ENCODE measurements at places on chromosomes 7 and 10.

GRCh38 chr10:131748831-131749766 is 151.7 kb upstream of the PPP2R2D start:
- DNase-seq, result no peak

DNA sequence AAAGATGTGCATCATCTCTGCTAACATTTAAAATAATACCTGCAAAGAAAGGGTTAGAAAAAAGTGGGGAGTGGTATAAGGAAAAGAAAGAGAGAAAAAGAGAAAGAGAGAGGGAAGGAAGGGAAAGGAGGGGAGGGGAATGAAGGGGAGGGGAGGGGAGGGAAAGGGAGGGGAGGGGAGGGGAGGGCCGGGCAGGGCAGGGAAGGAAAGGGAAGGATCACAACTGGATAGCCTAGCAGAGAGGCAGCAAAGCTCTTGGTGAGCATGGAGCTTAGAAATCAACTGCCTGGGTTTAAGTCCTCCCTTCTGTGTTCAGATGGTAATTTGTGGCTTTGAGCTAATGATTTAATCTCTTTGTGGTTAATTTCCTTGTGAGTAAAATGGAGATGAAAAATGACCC is 5.4 kb upstream of the FAM237B start:
- DNase-seq, result no peak

GRCh38 chr7:123604739-123605138 is 3.1 kb downstream of the ASB15 start:
- DNase-seq, result no peak

- DNase-seq, result peak; percentile 8
Measured at GRCh38 chr10:129864601-129865126, 99.4 kb downstream of the EBF3 start.

GRCh38 chr10:83142074-83142563 is 997.2 kb upstream of the GHITM start:
- DNase-seq, result peak; percentile 1

DNA sequence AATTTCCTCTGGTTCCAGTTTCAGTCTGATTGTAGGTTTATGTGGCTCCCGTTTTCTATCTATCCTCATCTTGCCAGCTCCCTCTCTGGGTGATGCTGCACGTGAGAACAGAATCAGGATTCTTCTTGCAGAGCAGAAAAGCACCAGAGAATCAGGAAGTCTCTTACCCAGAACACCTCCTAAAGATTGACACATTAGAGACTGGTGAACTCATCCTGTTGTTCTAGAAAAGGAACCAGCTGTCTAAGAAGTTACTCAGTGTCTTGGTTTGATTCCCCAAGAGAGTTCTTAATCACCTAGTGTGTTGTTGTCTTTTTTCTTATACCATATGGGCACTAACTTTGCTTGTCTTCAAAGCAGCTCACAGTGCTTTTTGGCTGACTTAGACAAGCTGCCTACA is 152.4 kb downstream of the DGKI start:
- peak; percentile 32 for DNase-seq

DNA sequence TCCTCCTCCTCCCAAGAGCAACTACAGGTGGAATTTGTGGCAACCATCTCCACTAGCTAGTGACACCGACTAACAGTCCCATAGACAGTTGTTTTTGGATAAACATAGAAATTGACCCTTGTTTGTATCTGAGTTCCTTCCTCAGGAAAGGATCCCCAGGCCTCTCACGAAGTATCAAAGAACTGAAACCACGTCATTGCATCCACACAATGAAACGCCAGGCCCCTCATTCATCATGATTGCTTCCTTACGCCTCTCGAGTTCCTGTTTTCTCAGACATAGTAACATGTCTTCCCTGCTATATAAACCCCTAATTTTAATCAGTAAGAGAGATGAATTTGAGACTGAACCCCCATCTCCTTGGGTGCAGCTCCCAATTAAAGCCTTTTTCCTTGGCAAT is 18.1 kb downstream of the SLC35G1 start:
- no peak for DNase-seq

- DNase-seq, result no peak
Measured at GRCh38 chr7:149834601-149835000, 3.6 kb upstream of the ZNF862 start.

GRCh38 chr7:111168182-111168581 is 77.3 kb downstream of the LRRN3 start:
- DNase-seq, result peak; percentile 20

GRCh38 chr10:116307455-116307854 is 16.8 kb upstream of the CCDC172 start:
- no peak for DNase-seq

GRCh38 chr10:38093816-38094157 is 350 bp upstream of the ZNF37A start:
- no peak for DNase-seq

DNA sequence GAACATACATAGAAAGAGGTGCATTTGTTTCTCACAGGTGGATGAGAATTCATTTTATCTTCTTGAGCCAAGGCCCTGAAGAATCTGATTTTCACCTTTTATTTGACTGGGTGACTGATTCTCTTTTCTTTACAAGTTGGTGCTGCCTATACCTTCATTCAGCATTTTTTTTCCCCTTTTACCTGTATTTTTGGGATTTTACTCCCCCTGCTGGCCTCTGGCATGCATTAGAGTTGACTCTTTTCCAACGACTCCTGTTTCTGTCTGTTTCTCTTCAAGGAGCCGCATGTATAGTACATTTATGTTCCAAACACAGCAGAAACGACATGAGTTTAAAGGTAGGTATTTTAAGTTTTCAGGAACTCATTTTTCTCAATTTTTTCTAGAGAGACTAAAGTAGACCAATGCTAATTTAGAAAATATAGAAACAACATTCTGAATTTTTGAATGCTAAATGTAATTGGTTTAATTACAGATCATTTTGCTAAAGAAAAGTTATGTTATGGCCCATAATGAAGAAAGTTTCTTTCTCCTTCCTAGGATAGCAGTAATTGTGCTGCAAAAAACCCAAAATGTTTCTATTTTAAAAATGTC is 149.8 kb upstream of the HDAC9 start:
- DNase-seq, result peak; percentile 36

GRCh38 chr10:100621360-100622205 is 85.8 kb downstream of the HIF1AN start:
- peak; percentile 20 for DNase-seq

GRCh38 chr7:99399597-99399996 is 8.8 kb downstream of the PDAP1 start:
- DNase-seq, result no peak

DNA sequence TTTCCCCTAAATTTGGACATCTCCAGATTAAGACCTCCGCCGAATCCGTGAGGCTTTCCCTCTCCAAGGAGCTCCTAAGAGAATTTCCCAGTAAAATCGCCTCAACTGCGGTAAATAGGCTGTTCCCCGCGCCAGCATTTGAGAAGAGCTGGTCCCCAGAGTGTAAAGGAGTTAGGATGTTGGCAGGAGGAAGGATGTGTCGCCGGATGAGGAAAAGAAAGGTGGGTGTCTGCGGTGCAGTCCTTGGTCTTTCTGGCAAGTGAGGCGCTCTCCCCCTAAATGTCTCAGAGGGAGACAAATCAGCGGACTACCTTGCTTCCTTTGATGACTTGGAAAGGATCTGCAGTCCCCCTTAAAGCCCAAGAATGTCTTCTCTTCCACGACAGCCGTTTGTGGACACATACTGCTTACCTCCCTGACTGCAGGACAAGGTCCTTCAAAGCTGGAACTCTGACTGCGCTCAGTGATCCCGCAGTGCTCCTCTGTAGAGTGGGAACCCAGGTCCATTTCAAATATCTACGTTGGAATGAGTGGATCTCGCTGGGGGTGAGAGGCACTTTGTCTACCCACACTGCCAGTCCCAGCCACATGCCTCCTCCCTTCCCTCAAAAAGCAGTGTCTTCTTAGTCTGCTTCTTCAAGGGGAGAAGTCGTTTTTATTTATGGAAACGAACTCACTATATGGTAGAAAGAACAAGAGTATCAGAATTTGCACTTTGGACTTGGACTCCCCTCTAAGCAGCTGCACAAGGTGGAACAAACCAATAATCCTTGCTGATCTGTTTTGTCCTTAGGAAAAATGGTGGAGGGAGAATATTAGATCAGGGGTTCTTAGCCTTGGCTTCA is 1.1 kb upstream of the DLG5 start:
- no peak for DNase-seq

- DNase-seq, result peak; percentile 30
Measured at GRCh38 chr10:34010891-34011290, 676.4 kb upstream of the NRP1 start.

- peak; percentile 60 for DNase-seq
Measured at GRCh38 chr7:47231032-47231431, 350.9 kb downstream of the TNS3 start.

DNA sequence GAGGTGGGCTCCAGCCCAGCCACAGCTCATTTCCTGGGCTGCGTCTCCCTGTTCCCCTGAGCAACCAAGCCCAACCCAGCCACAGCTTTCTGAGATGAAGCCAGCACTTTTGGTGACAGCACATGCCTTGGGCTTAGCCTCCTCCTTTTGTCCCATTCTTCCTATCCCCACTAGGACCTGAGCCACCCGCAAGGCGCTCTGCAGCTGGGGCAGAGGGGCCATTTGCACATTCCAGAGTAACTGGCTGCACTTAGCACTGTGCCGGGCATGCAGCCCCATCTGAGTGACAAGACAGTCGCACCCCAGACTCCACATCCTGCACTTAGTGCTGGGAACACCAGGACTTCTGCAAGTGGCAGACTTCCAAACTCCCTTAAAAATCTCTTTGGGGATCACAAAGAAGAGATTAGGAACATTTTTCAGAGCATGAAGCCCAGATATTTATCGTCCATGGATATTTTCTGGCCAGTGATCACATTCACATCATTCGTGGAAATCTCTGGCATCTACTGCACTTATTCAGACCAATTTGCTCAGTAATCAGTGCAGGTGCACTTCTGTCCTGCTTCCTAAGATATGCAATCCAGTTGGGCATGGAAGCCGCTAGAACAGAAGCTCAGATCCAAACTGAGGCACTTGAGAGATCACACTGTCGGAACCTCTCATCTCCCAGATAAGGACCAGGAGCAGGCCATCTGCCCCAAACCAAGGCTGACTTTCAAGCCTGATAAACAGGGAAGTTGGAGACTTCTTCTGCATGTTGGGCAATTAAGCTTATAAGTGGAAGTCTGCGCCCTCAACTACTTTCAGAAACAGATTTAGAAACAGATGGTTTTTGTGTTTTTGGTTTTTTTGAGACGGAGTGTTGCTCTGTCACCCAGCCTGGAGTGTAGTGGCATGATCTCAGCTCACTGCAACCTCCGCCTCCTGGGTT is 26.4 kb downstream of the CHST15 start:
- DNase-seq, result no peak

- no peak for DNase-seq
Measured at GRCh38 chr7:130154501-130155317, 50.5 kb downstream of the TMEM209 start.

- DNase-seq, result no peak
Measured at GRCh38 chr7:149317986-149318672, 56.1 kb downstream of the ZNF783 start.

DNA sequence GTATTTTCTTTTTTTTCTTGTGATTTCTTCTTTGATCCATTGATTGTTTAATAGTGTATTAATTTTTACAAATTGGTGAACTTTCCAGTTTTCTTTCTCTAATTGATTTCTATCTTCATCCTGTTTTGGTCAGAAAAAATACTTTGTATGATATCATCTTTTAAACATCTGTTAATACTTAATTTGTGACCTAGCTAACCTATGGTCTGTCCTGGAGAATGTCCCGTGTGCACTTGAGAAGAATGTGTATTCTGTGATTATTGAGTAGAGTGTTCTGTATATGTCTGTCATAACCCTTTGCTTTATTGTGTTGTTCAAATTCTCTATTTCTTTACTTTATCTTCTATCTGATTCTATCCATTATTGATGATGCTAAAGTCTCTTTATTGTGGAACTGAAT is 65.8 kb upstream of the ZEB1 start:
- no peak for DNase-seq

GRCh38 chr7:127812540-127812939 is 160.5 kb downstream of the SND1 start:
- DNase-seq, result no peak

DNA sequence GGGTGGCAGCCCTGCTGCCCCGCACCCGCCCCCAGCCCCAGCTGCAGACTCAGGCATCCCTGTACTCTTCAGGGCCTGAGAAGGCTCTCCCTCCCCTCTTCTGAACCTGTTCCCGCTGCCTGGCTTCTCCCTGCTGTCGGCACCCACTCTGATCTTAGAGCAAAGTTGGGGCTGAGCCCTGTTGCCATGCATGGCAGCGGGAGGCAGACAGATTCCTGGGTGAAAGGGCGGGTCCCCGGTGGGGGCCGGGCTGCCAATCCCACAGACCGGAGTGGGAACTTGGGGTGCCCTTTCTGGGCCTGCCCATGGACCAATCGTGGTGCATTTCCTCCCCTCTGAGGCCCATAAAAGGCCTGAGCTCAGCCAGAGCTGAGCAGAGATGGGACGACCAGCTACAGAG is 80.7 kb downstream of the SPDYE5 start:
- DNase-seq, result no peak

DNA sequence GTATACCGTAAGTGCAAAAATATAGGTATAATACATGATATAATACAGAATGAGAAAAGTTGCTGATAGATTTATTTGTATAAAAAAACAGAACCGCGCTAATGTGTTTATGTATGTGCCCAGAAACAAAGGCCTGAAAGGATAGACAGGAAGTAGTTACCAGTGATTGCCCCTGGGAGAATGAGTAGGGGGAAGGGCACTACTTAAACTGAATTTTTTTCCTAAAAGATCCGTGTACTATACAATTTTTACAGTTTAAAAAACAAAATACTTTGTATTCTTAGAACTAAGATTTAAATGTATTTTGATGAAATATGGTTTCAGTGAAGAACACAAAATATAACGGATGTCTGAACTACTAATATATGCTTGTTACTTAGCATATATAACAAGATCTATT is 2.9 kb downstream of the IPMK start:
- no peak for DNase-seq

GRCh38 chr10:99276848-99277486 is 41.3 kb upstream of the HPSE2 start:
- no peak for DNase-seq

- DNase-seq, result no peak
Measured at GRCh38 chr7:2970861-2971260, 72.8 kb downstream of the CARD11 start.

- DNase-seq, result no peak
Measured at GRCh38 chr7:47806701-47807103, 141.6 kb downstream of the PKD1L1 start.

- peak; percentile 74 for DNase-seq
Measured at GRCh38 chr10:29634764-29635625, at the start of gene SVIL. TSS of gene SVIL (minus strand) at chr10:29634971. CDS start at chr10:29555058, 79,913 bp downstream.

DNA sequence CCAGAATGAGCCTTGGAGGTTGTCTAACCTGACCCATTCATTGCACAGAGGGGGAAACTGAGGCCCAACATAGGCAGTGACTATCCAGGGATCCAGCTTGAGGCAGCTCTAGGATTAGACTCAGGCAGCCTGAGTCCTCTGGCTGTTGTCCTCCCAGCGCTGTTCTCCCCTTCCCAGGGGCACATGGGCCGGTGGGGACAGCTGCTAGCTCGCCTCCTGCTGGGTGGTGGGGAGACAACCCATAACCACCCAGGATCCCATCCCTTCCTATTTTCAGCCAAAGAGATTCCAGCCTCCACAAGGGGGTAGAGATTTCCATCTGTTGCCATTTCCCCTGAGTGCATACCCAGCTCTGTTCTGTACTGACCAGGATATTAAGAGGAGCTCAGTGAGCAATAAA is 145.1 kb upstream of the GPR26 start:
- no peak for DNase-seq

GRCh38 chr10:24847112-24848070 is 105.0 kb downstream of the PRTFDC1 start:
- DNase-seq, result peak; percentile 61
